ENCODE measurements at places on chromosomes 1 and 21.

GRCh38 chr1:173295391-173295790 is 88.3 kb upstream of the TNFSF4 start:
- no peak for DNase-seq

DNA sequence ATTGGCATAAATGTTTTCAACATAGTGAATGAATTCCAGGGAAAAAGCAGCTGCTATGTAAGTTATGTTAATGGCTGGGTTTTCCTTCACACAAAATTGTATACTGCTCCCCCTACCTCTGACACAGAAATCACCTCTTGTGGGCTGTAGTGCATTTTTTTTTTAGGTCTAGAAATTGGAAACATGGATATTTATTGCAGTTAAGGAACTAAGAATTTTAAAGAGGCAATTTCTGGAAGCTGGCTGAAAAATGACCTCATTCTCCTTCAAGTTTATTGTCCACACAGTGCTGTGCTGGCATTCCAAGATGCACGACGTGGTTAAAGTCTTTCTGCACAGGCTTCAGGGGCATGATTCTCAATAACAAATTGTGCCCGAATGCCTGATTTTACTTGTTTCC is 1424.2 kb downstream of the MRPL39 start:
- no peak for DNase-seq

DNA sequence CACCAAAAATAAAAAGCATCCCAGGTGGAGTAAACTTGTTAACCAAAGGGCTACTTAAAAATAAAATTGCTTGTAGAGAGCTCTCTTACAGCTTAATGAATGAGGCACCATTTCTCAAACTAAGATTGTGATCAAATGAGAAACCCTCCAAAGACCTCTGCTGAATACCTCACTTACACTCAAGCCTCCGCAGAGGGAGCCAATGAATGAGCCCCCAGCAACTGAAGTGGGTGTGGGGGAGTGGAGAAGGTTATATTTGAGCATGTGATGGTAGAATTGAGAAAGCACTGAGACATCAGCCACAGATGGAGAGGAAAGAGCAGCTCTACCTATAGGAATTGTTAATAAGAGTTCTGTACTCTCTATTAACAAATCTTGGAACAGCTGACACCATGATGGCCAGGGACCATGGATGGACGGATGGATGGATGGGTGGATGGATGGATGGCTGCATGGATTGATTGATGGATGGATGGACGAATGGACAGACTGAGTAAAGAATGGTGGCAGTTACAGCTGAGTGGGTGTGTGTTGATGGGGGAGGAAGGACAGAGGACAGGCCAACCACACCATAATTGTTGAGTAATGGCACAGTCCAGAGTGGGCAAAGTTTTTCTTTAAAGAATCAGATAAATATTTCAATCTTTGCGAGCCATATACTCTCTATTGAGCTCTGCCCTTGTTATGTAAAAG is 20.3 kb upstream of the TIAM1 start:
- DNase-seq: no peak

GRCh38 chr1:176885751-176886150 is 278.8 kb downstream of the ASTN1 start:
- no peak for DNase-seq

GRCh38 chr1:69589799-69590198 is 22.1 kb downstream of the LRRC7 start:
- DNase-seq: no peak

- DNase-seq: no peak
Measured at GRCh38 chr1:37883671-37884070, 24.3 kb upstream of the MTF1 start.

GRCh38 chr1:67201891-67202290 is 35.6 kb downstream of the IL23R start:
- no peak for DNase-seq

DNA sequence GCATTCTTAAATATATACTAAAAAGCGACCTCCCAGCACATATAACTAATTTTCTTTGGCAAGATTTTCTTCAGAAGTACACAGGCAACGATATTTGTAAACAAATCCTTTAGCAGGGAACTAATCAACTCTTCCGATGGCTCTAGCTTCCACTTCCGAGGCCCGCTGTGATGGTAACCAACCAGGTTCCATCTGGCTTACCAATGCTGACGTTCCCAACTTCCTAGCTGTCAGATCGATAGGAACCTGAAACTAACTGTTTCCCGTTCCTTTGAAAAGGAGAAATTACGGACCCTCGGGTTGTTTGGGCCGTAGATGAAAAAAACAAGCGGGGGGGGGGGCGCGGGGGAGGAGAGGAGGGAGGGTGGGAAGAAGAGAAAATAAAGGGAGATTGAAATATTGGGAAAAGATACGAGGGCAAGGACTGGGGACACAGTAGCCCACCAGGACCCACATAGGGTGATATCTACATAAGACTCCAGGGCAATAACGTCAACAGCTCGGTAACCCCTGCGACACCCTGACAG is 513 bp downstream of the GTF2B start:
- no peak for DNase-seq

GRCh38 chr1:192311281-192311680 is 5.5 kb upstream of the RGS21 start:
- DNase-seq: no peak

- DNase-seq: no peak
Measured at GRCh38 chr1:208100906-208101305, 143.3 kb downstream of the PLXNA2 start.

- DNase-seq: no peak
Measured at GRCh38 chr1:228668553-228669241, 66.6 kb upstream of the RHOU start.

GRCh38 chr1:12435639-12436344 is 182.2 kb downstream of the DHRS3 start:
- peak; percentile 82 for DNase-seq

DNA sequence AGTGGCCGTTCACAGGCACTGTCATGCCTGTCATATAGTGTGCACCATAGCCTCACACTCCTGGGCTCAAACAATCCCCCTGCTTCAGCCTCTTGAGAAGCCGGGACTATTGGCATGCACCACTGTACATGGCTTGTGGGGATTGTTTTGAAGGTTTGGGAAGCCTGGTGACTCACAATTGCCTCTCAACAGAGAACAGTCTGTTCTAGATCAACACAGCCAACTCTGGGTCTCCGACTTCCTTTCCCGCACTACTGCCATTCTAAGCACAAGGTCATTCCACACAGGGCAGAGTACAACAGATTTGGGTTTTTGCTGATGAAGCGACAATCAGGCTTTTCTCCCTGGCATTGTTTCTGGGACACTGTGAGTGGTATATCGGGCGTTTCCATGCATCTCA is 15.5 kb upstream of the AHCTF1 start:
- no peak for DNase-seq

GRCh38 chr21:29396951-29397455 is 98.3 kb downstream of the BACH1 start:
- no peak for DNase-seq
